Adrenal gland (tissue), 19 donors: ENCODE measurements at places on chromosomes 2 and 18. TPM values are rescaled to one million over a fixed set of nuclear protein-coding genes. Genes with fewer than 3 reads are reported as not detected.
A peak's percentile ranks its signal among the peaks of the same experiment; 100 is the strongest.

Gene TEX44
- not detected for polyA plus RNA-seq

- DNase-seq = no peak
Observed at GRCh38 chr2:140199312-140199711, 1419.1 kb upstream of the NXPH2 start.

- DNase-seq = no peak
Observed at GRCh38 chr2:181789827-181790448, 101.6 kb upstream of the ITPRID2 start.

DNA sequence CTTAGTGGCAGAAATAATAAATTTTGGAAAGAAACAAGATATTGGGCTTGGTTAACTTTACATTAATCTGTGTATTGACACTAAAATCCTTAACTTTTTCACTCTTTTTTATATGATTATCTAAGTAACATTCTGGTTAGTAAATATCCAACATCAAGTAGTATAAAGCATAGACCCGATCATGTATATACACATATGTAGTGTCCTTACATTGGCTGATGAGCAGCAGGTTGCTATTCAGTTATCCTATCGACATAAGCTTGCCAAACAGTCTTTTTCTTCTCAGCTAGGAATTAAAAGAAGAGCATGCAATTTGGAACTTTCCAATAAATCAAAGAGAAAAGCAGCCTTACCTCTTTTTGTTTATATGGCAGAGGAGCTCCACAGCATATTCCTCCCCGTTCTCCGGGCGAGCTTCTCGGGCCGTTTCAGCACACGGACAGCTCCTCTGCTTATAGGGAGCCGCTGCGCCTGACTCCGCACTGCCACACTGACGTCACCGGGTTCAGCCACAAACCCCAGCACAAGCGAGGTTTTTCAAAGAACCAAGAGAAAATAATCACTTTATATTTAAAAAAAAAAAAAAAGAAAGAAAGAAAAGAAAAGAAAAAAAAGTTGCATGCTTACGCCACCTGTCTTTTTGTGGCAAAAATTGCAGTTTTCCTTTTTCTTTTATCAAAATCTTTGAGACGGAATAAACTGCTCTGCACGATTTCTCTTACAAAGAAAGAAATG, at the start of gene SCG2:
SCG2 (minus strand) TSS at position 430 of the 735 bp plus-strand sequence. CDS start 3,079 bp downstream, outside the sequence.
- peak; percentile 93 for DNase-seq

DNA sequence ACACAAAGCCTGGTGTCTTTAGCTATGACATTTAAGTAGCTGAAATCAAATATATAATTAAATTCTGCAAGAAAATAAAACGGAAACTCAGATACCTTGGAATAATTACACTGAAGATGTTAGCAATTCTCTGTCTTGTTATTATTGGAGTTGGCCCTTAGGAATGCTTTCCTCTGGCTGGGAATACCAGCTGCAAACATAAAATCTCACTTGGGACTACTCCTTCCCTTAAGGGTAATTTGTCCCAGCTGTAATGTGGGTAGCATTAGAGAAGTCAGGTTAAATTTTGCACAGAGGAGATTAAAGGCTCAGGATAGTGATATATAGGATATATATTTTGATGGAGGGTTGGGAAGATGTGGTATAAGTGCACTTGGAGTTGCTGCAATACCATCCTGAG, 37.3 kb upstream of the GRP start:
- DNase-seq = no peak

DNA sequence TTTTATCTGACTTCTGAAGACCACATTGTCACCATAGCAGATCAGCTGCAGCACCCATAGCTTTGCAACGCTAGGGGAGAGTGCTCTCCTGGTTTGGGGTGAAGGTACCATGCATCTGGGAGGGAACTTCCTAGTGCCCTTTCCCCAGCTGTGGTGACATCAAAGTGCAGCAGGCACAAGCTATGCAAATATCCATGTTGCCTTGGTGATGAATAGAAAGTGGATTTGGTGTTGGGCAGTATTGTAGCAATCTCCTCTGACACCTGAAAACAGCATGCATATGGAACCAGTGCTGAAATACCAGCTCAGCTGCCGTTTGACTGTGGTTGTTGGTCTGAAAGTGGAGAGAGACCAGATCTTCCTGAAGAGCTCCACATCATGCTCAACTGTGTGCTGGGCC, 37.1 kb downstream of the BCL2L11 start:
- DNase-seq = no peak

DNA sequence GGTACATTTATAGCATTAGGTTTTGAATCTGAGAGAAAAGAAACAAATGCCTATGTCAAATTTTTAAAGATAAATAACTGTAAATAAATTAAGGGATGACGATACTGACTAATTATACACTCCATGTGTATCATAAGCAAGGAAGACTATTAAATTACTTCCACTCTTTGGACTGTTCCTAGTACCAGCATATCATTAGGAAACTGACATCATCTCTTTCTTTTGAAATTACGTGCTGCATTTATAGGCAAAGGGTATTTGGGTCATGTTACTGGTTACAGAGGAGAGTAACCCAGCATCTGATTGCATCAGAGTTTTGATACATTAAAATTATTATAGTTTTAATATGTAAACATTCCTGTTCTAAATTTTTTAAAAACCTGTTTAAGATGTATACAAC, 309.7 kb downstream of the XIRP2 start:
- no peak for DNase-seq

DNA sequence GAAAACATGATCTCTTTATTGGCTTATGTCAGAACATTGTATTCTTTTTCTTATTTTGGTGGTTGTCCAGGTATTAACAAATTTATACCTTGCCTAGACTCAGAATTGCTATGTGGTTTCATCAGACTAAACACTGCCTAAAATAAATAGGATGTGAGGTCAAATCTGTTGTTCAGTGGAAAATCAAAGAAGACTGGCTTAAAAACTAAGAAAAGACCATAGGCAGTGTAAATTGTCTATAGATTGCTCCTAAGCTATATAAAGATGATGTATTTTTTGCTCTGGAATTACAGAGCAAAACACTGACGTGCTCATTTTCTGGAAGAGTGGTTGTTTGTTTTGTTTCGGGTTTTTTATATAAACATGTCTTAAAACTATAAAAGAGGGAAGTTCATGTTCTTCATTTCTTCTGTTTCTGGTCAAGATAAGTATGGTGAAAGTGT, 266.0 kb downstream of the ALPK2 start:
- no peak for DNase-seq
